CMK (cell line): ENCODE measurements at places on chromosomes 6 and 20.

GRCh38 chr20:17698384-17698783 lies 1.4 kb upstream of the BANF2 start:
- DNase-seq = no peak

GRCh38 chr6:166687070-166687878 lies 60.2 kb upstream of the RPS6KA2 start:
- DNase-seq = no peak

DNA sequence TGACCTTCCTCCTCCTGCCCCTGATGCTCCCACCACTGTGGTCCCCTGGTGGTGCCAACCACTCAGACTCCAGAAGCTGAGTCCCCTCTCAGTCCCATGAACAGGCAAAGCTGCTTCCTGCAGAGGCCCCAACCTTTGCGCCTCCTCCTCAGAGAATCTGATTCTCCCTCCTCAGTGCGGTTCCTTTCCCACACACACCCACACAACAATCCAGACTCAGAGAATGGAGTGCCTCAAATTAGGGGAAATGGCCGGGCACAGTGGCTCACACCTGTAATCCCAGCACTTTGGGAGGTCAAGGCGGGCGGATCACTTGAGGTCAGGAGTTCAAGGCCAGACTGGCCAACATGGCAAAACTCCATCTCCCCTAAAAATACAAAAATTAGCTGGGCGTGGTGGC lies 23.0 kb downstream of the RIPOR3 start:
- DNase-seq = no peak

DNA sequence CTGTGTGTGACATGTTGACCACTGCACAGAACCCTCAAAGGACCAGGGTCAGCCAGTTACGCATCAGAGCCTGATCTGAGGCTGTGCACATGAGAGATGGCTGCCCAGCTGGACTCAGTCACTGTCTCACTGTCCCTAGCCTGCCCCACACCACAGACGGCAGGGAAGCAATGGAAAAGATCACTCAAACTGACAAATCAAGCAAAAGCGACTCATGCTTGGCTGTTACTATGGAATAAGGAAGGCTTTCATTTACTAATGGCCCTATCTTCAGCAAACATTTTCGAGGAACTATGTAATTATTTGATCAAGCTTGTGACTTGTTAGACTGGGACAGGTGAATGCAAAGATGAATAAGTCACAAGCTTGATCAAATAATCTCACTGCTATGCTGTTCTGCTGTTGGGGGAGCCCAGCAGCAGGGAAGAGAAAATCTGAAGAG lies 137.0 kb downstream of the SLC23A2 start:
- no peak for DNase-seq

DNA sequence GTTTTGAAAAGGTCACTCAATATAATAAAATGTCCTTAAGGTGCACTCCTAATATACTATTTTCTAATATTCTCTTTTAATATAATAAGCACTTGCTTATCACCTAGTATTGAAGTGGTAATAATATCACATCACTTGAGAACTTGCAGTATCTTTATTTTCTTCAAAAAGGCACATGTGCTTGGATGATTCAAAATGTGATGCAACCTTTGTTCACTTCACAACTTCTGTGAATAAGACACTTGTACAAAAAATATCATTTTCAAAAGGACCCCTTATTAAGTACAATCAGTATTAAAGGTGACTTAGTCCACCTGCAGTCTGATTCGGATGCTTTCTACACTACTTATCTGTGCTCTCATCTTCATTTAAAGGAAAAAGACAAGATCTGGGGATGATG lies 3.4 kb downstream of the PRELID3B start:
- no peak for DNase-seq

- DNase-seq = no peak
Observed at GRCh38 chr6:27251606-27252251, 4.2 kb downstream of the PRSS16 start.

GRCh38 chr20:3804254-3804751 lies 8.2 kb downstream of the CDC25B start:
- no peak for DNase-seq

- no peak for DNase-seq
Observed at GRCh38 chr6:3317741-3318211, 59.0 kb downstream of the PSMG4 start.

GRCh38 chr20:460180-460579 lies 2.2 kb downstream of the TBC1D20 start:
- DNase-seq = no peak

DNA sequence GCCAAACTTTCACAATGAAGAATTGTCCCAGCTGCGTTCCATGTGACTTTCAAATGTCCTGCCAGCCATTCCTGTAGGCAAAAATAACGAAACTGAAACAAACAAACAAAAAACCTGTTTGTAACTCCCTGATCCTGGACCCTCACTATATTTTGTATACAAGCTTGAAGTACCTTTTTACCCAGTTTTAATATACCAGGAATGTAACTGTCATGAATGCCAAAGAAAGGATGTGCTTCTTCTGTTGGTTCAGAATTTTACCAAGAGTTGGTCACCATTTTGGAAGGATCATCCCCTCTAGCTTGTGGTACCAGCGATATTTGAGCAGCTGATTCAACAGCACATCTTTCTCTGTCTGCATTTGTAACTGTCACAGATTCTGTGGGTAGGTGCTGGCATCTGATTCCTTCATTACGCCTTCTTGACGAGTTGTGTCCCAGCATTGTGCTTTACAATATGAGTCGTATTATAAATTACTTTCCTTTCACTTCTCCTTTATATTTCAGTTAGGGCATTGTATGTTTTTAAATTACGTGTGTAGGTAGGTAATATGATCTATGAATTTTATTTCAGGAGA lies 93.9 kb downstream of the DLGAP4 start:
- no peak for DNase-seq

GRCh38 chr6:83511266-83511665 lies 1.1 kb upstream of the PRSS35 start:
- no peak for DNase-seq

DNA sequence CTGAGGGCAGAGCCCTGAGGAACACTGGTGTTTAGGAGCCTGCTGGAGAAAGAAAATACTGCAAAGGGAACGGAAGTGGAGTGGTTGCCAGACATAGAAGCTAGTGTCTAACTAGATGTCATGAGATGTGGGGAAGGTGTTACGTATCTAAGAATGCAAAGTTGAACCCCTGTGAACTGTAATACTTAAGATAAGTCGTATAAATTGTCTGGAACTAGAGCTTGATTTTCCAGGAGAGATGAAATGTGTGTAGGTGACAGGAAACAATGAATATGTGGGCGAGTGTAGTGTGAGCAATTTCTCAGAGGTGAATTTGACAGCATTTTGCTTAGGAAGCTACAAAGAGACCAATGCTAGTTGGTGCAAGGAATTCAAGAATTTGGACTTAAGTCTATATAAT lies 27.9 kb downstream of the ESR1 start:
- DNase-seq = no peak

- no peak for DNase-seq
Observed at GRCh38 chr6:89145091-89145955, 532 bp upstream of the PM20D2 start.

DNA sequence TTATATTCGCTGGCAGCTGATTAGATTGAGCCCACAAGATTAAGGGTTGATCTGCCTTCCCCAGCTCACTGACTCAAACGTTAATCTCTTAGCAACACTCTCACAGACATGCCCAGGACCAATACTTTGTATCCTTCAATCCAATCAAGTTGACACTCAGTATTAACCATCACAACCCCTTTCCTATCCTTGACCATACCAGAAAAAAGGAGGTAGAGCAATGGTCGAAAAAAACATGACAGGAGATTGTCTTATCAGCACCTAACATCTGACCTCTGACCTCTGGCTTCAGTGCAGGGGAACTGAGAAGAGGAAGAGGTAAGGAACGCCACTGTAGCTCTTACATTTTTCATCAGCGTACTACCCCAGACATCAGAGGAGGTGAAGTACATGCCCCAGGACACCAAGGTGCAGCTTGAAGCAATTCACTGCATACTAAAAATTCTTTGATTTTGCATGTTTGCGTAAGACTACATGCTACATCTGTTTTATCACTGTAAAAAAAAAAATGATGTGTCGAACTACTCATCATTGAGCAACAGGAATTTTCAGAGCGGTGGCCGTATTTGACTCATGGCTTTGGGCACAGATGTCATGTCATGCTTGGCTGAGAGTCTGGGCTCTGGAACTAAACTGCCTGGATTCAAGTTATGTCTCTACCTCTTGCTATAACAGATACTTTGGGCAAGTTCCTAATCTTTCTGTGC lies 188.0 kb upstream of the TAB2 start:
- peak; percentile 69 for DNase-seq

DNA sequence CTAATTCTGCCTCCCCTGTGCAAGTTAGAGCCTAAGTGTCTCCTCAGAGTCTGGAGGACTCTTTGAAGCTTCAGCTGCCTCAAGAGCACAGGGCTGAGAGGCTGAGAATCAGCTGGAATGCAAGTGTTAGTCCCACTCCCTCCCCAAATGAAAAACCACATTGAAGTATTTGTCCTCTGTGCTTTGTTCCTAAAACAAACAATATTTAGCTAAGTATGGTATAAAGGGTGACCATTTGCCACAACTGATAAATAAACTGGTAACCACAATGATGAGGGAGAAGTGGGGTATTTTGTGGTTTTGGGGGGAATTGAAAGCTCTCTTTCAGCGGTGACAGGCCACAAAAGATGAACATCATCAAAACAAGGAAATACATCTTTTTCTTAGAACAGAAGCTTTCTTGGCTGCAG lies 91.7 kb upstream of the HDDC2 start:
- DNase-seq = no peak

DNA sequence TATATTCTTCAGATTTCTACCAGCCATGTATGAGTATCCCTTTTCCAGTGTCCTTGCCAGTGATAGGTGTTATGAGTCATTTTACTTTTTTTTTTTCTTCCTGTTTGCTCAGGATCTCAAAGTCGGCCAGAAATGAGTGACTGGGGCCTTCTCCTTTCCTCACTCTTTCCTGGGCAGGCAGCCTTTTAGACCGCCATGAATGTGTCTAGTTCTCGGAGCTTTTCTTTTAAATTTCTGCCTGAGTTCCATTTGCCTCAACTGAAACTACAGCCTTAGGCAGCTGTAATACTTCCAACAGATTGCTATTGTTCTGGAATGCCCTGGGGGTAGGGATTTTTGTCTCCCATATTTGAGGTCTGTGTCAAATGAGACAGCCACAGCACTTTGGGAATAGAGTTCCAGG lies 83.7 kb downstream of the STXBP5 start:
- no peak for DNase-seq

DNA sequence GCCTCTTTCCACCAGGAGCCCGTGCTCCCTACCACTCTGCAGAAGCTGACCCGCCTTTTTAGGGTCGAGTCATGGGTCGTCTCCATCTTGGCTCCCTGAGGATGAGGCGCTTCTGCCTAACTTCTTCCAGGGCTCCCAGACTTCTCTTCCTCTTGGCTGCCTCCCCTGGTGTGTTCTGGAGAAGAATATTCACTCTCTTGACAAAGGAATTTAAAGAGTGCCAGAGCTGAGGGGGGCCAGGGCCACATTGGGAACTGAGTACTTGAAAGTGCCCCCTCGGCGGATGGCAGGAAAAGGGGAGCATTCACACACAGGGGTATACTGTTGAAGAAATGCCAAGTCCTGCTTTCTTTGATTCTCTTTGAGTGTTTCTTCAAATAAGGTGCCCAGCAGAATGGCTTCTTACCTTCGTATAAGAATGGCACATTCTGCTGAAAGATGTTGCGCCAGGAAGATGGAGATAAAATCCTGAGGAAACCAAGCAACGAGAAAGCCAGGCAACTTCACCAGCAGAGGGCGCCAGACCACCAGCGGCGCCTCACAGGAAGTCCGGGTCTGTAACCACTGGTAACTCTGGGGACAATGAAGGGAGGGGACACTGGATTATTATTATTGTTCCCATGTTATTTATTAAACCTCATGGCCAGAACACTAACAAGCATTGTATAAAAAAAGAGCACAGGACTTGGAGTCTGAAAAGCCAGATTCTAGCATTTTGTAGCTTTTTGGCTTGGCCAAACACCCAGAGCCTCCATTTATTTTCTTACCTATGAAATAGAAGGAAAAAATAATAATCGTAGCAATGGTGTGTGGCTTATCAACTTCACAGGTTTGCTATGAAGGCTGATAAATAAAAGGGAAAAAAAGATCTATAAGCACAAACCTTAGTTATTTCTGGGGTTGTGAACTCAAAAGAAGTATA lies 176.7 kb downstream of the HACE1 start:
- DNase-seq = peak; percentile 33

DNA sequence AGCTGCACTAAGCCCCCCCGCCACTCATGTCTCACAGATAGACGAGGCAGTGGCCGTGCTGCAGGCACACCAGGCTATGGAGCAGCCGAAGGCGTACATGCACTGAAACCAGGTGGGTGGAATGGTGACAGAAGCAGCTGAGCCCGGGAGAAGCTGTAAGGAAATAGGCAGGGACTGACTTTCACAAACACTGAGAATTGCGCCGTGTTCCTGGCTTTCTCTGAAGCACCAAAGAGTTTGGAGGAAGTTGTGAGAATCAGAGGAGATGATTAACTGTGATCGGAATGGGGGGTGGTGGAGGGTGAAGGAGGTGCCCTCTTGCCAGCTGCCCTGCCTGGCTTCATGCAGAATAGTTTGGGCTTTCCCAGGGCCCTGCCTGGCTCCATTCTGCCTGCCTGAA lies 21.6 kb downstream of the TOMM34 start:
- DNase-seq = no peak

- no peak for DNase-seq
Observed at GRCh38 chr20:4243071-4243470, 227.7 kb upstream of the RNF24 start.

- no peak for DNase-seq
Observed at GRCh38 chr6:75550544-75551167, 51.0 kb upstream of the SENP6 start.

DNA sequence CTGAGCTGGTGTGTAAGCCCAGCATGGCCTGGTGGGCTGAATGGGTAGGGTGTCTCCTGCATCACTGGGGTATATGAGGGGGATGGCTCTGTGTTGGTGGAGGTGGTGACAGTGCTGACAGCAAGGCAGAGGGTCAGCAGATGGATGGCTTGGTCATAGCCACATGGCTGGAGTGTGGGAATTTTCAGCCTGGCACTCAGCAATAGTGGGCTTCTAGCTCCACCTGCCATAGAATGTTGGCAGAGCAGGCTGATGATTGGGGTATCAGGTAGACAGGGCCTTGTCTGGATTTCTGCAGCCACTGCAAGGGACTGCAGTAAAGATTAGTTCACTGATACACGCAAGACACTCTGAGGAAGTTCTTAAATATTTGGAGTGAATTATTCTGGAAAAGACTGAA lies 137.5 kb upstream of the BACH2 start:
- no peak for DNase-seq

GRCh38 chr6:30769853-30770524 lies 25.6 kb upstream of the IER3 start:
- DNase-seq = no peak

- DNase-seq = peak; percentile 22
Observed at GRCh38 chr6:28597217-28597835, 71.6 kb downstream of the GPX5 start.
